Right renal pelvis (tissue), 4 donors: ENCODE measurements at places on chromosomes 12 and 14.

DNA sequence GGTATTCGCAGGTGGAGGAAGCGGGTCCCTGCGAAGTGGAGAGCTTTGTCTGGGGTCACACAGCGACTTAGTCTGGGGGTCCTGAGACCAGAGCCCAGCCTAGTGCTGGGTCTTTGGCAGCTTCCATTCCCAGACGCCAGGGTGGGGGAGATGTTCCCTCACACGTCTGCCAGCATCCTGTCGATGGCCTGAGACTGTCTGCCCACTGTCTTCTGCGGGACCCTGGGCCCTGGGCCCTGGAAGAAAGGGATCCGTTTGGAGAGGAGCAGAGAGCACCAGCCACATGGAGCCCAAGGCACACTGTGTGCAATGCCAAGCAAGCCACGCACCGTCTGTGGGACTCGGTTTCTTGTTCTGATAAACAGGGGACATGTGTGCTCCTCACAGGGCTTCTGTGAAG lies 197.2 kb downstream of the KIF26A start:
- no peak for DNase-seq

- no peak for DNase-seq
These were observed 149.5 kb upstream of the PELI2 start for GRCh38 chr14:55968741-55969140.

GRCh38 chr14:102819747-102820330 lies 42.6 kb downstream of the TRAF3 start:
- DNase-seq = no peak

DNA sequence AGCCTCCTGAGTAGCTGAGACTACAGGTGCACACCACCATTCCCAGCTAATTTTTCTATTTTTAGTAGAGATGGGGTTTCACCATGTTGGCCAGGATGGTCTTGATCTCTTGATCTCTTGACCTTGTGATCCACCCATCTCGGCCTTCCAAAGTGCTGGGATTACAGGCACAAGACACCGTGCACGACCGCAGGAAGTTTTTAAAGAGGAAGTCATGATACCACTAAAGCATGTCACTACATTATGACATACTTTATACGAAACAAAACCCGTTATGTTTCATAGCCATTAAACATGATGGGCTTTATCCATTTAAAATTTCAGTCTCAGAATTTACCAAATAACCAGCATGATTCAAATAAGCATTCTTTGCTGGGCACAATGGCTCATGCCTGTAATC lies 83.8 kb upstream of the DUSP6 start:
- DNase-seq = no peak

DNA sequence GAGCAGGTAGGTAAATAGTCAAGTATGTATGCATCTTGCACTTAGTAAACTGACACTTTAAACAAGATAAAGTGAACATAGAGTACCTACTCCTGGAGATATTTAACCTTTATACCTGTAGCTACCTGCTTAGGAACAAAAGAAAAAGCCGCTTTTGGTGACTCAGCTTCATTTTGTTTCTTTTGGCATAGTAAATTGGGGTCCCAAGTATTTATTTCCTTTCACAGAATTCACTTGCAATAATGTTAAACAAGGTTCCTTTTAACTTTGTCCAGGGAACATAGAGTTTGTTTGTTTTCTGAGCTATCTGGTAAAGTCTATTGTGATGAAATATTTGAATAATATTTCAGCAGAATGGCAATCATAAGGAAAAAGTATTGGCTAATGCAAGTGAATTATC lies 20.0 kb downstream of the SLCO1B3 start:
- DNase-seq = no peak

- DNase-seq = no peak
These were observed 873 bp downstream of the PLXNC1 start for GRCh38 chr12:94149119-94149780.

GRCh38 chr14:73833034-73833433 lies 18.6 kb upstream of the PTGR2 start:
- no peak for DNase-seq

DNA sequence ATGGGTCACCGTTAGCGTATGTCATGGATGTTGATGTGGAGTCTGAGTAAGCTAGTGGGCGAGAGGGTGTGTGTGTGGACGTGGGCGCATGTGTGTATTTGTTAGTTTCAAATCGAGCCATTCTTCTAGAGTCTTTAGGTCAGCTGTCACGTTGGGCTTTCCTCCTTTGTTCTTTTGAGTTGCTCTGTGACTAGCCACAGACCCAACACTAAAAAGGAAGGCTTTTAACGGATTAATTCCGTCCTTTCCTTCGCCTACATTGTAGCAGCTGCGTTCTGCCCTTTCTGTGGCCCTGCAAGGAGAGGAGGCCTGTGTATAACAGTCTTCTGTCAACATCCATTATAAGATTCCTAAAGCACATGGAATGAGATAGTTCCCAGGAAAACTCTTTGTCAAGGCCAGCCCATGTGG lies 117.2 kb upstream of the DNM1L start:
- DNase-seq = no peak

GRCh38 chr12:103780093-103780440 lies 61.0 kb downstream of the NT5DC3 start:
- DNase-seq = no peak

DNA sequence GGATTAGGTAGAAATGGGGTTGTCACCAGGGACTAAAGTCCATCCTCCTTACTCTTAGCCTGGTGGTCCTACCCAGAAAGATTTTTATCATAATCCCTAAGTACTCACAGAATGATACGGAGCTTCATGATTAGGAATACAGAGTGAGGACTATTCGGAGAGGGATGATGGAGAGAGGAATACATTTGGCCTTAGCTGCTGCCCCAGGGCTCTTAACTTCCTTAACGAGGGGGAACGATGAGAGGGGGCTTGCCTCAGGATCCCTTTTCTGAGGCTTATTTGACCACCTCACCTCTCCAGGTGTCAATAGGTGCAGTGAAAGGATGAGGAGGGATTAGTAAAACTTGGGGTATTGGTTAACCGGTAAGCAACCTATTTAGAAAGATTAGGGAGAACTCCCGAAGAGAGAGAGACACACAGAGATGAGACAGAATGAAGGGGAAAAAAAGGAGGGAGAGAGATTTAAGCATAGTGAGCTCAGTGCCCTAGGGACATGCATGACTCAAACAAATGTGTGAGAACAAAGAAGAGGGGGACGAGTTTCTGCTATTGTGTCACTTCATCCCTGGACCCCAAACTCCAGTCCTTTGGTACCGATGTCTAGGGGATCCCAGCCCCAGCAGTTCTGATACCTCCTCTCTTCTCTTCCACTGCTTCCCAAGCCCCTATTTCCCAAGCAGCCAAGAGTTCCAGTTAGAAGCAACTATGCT lies 1.1 kb downstream of the NFE2 start:
- DNase-seq = no peak

DNA sequence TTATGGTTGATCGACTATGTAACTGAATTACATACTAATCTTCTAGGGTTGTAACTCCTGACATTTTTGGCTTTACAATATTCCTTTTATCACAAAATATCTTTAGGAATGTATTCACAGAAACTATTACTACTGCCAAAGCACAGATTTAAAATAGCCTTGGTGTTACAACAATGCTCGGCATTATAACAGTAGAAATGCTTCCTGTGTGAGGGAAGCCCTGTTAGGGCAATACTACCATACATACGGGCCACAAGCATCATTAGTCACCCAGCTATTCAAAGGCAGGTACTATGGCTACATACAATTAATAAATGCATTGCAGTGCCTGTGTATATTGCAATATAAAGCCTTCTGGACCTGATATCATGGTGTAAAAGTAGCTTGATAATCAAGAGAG lies 517.8 kb downstream of the C12orf50 start:
- no peak for DNase-seq

GRCh38 chr14:76264384-76264783 lies 111.6 kb upstream of the ESRRB start:
- no peak for DNase-seq

DNA sequence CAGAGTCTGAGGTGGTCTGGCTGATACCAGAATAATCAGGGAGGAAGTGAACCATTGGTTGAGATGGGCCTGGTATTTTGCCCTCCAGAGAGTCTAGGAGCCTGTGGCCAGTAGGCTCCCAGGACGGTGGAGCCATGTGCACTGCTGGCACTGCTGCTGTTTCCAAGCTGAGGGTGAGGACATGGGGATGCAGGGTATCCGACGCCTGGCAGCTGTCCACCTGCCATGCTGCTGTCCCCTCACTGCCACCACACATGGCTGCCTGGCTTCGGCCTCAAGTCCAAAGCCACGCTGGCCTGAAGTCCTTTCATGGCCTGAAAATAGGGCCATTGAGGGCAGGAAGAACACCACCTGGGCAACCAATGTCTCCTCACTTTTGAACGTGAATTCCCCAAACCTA lies 8.6 kb downstream of the CACNA1C start:
- no peak for DNase-seq

GRCh38 chr14:23626946-23627345 lies 9.2 kb upstream of the DHRS2 start:
- DNase-seq = no peak

- DNase-seq = no peak
These were observed 14.5 kb upstream of the GPR162 start for GRCh38 chr12:6807170-6807569.

DNA sequence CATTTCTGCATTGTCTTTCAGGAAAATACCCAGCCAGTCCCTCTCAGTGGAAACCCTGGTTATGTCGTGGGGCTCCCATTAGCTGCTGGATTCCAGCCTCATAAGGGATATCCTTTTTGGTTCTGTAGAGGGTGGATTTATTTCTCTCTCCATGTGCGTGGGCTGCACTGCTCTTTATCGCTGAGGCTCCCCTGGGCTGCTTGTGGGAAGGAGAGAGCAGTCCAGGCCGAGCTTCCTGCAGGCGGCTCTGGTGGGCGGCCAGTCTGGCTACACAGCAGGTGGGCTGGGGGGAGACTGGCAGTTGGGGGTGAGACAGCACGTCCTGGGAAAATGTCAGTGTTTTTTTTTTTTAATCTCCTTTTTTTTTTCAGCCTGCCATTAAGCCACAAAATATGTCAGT lies 27.6 kb downstream of the TCTN1 start:
- DNase-seq = no peak

- DNase-seq = no peak
These were observed 165.9 kb downstream of the ETV6 start for GRCh38 chr12:11815397-11815796.

DNA sequence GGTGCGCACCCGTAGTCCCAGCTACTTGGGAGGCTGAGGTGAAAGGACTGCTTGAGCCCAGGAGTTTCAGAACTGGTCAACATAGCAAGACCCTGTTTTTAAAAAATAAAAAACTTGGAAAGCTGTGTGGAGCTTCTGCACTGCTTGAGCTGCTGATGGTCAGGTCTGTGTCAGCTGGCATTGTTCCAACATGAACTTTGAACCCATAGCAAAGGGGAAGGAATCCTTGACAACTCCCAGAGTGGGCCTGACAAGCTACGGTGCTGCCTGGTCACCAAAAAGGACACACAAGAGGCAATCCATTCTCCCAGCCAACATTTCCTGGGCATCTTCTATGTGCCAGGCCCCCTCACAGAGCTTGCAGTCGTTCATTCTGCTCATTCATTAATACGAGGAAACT lies 16.4 kb upstream of the LTBP2 start:
- no peak for DNase-seq

DNA sequence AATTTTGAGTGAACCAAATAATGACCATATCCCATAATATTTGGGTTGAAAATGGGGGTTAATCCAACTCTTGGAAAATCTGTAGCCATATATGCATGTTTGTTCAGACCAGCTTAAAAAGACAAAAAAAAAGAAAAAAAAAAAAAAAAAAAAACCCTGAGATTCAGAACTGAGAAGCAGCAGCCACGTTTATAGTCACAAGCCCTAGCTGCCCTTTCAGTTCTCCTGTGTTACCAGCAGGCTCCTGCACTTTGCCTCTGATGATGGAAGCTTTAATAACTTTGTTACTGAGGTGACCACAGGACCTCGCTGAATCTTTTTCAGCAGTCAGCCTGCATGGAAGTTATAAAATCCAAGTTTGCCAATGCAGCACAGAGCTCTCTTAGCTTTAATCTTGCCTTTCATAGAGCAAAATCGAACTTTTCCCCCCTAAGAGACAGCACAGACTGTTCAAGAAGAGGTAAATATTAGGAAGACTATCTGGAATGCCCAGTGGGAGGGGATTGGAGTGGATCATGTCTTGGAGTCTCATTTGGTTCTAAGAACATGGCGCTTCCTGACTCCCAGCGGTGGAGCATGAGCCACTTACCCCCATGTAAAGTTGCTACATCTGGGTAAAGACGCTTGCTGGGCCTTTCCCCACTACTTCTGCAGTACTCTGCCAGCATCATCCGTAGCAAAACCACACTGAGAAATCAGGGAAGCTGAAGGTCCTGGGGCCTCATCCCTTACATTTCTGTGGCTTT lies 20.6 kb downstream of the GNG2 start:
- DNase-seq = no peak

DNA sequence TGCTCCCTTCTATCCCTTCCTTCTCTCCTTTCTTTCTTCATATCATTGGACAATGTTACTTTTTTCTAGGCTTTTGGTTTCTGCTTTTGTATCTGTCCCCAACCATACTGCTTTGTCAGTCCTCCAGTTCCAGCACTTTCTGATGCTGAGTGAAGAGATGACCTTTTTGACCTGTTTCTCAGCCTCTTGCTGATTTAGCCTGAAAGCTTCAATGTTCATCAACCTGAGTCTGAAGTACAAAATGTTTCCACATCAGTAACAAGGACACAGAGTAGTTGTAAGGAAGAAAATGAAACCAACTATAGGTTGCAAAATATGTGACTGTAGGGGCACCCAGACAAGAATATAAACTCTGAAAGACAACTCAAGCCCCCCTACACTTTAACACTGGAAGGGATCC lies 25.2 kb upstream of the AKAP6 start:
- no peak for DNase-seq

GRCh38 chr14:89277203-89277602 lies 139.8 kb downstream of the FOXN3 start:
- DNase-seq = no peak

DNA sequence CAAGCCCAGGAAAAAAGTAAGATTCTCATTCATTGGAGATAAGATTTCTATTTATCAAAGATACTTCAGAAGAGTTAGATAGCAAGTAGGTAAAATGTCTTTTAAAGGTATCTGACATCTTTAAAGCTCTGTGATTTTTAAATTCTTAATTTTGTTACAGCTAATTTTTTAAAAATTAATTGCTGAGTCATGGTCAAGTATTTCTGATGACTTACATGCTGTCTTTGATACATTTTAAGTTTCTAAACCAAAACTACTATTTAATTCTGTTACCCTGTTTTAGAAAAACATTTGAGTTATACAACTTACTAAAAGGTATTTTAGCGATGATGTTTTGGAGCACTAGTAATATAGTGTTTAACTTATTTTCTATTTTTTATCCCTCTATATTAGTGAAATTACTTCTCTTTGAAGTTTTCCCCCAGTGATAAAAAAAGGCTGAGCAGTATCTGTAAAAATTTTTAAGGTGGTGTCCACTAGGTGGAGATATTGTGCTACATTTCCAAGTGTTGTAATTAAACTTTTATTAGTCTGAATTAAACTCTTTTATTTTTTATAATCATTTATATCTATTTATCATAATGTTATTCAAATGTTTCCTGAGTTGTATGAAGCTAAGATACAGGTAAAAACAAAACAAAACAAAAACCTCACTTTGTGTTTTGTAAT lies 11.5 kb downstream of the ALG10 start:
- no peak for DNase-seq

- no peak for DNase-seq
These were observed 21.6 kb downstream of the SPATS2 start for GRCh38 chr12:49388682-49389386.

GRCh38 chr14:29311983-29312382 lies 545.4 kb downstream of the FOXG1 start:
- no peak for DNase-seq
